ENCODE measurements at places on chromosomes 1 and 21.

- no peak for DNase-seq
Observed at GRCh38 chr1:201320168-201320788, 37.0 kb downstream of the PKP1 start.

- peak; percentile 38 for DNase-seq
Observed at GRCh38 chr1:19456968-19457441, 28.3 kb downstream of the CAPZB start.

DNA sequence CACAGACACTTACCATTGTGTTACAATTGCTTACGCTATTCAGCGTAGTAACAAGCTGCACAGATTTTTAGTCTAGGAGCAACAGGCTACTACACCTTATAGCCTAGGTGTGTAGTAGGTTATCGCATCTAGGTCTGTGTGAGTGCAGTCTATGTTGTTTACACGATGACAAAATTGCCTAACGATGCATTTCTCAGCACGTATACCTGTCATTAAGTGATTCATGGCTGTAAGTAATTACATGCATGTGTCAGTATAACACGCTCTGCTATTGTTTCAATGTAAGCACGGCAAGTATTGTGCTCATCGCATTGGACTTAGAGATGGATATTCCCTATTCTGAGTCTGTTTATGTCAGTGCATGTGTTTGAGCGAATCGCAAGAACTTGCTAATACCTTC, 15.7 kb upstream of the ZBTB18 start:
- no peak for DNase-seq

DNA sequence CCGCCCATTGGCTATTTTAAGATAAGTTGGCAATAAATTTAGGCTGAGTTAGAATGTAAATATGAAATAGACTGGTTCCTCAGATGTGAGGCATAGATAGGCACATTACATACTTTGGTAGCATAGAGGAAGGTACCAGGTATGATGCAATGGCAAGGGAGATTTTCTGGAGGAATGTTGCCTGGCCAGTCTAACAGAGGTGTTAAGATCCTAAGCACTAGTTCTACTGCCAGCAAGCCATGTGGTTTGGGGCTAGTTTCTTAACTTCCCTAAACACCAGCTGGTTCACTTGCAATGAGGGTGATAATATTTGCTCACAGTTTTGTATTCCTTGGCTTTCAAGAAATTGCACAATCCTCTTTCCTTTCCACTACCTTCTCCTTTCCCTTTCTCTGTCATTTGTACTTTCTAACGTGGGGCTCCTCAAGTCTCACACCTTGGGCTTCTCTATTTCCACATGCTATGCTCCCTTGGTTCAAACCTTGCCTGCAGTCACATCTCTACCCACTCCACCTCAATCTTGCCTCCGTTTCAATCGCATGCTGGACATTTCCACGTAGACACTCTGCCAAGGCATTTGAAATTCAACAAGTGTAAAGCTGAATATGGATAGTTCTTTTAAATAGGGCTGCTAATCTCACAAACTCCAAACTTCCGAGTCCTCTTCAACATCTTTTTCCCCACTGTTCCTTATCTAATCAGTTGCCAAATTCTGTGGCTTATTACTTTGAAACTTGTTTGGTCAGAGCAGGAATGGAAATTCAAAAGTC, 4.7 kb upstream of the CD55 start:
- peak; percentile 38 for DNase-seq

DNA sequence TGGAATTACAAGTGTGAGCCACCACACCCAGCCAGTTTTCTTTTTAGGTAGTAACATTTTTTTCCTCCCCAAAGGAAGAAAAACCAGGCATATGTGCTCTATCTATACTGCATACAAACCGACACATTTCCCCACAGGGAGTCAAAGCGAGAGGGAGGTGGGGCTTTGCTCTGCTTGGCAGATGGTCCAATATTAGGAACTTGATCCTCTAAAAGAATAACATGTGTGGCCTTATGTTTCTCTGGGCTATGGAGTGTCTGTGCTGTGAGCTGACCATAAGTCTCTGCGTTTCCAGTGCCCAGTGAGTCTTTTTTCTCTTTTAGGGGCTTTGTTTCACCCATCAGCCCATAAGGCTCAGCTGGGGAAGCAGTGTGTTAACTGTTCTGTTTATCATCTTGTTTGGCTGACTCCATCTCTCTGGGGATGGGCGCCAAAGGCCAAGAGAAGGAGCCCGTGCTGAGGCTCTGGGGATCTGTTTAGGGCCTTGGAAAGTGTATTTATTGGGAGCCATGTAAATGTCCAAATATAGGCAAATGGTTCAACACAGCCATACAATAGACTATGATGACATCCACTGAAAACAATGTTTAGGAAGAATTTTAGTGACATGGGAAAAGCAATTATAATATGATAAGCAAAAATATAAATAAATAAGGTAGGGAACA, 20.2 kb downstream of the LMOD1 start:
- no peak for DNase-seq

GRCh38 chr1:104380003-104380402, 630.3 kb downstream of the AMY1C start:
- no peak for DNase-seq

DNA sequence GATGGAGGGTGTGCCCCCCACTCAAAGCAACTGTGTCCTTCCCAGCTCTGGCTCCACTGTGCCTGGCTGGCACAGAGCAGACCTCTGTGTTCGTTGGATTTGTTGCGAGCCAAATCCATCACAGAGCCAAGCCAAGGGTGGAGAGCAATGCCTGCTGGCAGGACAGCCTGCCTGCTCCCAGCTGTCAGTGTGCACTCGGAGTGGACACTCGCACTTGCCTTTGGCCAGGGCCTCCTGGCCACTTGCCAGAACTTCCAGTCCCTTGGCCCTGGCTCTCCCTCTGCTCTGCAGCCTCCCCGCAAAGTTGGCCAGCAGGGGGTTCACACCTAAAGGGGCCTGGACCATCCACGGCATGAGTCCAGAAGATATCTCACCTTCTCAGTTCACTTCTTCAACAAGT, 16.4 kb downstream of the HEYL start:
- DNase-seq: no peak

DNA sequence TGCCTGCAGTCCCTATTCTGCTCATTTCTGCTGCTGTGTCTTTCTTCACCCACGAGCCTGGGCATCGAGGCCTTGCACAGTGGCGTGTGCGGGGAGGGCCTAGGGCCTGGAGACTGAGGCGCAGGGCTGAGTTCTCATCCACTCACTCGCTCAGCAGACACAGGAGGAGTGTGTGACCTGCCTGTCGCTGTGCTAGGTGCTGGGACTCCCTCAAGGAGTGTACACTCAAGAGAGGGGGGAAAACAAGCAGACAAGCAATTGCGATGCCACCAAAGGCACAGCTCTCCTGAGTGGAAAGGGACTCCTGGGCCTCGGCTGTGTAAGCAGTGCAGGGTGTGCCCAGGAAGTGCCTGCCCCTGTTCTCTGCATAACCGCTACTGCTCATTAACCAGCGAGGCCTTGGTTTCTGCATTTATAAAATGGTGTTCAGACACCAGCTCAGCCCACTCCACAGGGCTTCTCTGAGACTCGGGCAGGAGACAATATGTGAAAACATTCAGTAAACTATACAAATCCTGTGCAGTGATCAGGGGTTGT, 4.2 kb downstream of the RD3 start:
- no peak for DNase-seq

DNA sequence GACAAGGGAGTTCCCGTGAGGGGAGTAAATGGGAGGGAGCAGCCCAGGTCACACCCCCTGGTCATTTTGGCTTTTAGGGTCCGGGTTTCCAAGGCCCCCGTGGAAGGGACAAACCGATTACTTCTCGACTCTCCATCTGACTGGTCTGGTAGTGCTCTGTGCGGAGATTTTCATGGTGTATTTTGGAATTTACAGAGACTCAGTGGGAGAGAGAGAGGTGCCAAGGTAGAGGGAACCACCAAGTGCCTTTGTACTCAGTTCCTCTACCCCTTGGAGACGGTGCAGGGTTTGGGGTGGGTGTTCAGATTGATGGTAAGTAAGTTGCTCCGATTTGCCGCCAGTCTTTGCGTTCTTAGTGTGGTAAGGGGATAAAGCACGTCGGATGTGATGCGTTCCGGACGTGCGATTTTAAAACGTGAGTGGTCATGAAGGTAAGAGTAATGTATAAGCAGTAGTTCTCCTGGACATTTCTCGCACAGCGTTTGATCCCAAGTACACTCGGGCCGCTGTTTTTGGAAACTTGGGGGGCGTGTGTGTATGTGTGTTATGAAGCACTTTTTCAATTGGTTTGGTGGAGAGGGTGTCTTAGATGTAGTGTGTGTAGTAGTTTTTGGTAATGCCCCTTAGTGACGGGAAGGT, 682 bp downstream of the SUCO start:
- DNase-seq: peak; percentile 14

- DNase-seq: peak; percentile 17
Observed at GRCh38 chr1:92030656-92031107, 897 bp downstream of the EPHX4 start.

DNA sequence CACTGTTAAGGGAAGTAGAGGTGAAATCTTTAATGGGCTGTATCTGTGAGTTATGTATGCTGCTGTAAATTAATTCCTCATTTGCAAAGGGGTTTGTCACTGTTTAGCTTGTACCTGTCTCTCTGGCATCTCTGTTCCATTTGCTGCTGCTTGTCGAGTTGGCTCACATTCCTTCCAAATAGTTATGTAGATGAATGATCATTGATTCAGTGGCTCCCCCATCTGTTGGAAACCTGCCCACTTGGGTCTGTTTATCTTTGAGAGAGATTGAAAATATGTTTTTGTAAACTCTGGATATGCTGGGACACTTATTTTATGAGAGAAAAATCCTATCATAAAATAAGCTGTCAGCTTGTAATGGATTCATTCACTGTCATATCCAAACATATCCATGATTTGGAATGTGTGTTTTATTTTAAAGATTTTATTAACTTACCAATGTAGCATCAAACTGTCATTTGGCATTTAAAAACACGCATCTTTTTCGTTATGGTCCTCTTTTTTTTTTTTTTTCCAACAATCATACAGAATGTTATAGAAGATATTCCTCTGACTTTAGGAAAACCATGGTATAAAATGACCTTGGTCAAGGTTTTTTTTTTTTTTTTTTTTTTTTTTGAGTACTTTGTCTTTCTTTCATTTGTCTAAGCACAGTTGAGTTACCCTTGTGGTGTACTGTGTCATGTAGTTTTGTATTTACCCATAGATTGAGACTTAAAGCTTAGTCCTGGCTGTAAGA, 3.5 kb downstream of the RYR2 start:
- DNase-seq: no peak

GRCh38 chr1:221667504-221667903, 74.4 kb downstream of the DUSP10 start:
- peak; percentile 83 for DNase-seq

DNA sequence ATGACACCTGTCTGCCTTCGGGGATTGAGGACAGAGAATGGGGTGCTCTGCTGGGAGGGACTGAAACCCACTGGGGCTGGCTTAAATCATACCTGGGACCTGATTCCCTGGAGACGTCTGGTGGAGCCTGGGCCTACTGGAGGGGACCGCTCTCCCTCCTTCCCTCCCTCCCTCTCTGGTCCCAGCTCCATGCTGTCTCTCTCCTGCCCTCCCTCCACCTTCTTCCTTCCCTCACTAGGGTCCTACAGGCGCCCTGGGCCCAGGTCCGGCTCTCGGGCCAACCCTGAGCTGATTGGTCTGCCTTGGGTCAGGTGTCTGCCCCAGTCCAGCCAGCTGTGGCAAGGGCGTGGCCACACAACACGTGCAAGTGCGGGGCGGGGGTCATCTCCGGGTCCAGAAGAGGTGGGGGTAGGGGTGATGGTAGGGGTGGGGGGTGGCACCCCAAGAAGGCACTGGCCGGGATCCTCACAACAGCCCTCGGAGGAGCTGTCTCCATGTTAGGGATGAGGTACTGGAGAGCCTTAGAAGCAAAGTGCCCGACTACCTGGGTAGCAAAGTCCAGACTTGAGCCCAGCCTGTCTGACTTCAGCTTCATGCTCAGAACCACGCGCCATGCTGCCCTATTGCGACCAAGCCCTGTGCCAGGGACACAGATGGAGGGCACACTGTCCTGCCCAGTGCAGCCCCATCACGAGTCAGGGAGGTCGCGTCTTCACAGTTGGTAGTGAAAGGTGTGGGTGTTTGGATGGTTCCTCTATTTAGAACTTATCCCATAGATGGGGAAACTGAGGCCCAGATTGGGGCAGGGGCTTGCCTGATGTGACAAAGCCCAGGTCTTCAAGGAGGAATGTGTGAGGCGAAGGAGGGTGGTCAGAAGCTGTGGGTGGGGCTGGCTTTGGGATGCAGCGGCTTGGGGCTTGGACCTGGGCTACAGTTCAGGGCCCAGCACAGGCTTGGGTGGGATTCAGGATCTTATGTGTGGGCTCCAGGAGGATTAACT, 574.1 kb downstream of the PTPRU start:
- DNase-seq: no peak

DNA sequence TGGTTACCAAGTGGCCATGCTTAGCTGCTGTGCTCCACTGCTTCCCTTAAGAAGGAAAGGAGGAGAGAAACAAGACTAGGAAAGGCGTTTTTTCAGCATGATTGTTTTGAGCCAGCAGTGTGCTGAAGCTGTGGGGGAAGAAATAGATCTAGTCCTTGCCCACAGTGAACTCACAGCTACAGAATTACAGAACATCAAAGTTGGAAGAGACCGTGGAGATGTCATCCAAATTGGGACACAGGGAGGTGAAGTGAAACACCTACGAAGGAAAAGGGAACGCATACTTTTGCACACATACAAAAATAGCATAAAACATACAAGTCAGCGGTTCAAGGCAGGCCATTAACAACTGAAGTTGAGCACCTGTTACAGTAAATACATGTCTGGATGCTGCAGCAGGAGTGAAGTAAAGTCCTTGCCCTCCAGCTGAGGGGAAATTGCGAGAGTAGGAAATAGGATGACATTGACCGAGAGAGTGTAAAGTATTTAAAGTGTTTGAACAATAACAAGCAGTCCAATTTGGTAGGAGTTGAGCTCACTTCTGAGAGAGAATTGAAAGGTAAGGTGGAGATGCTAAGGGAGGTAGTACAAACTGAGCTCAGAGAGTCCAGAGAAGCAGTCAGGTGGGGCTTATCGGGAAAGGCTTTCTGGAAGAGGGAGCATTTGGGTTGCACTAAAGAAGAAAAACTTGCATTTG, 55.1 kb downstream of the KIRREL1 start:
- DNase-seq: no peak

- peak; percentile 27 for DNase-seq
Observed at GRCh38 chr1:222777463-222777862, 37.4 kb upstream of the DISP1 start.

GRCh38 chr21:34775793-34776192, 107.0 kb downstream of the CLIC6 start:
- no peak for DNase-seq

- peak; percentile 62 for DNase-seq
Observed at GRCh38 chr1:42340093-42340492, 5.1 kb upstream of the FOXJ3 start.
